ENCODE measurements at places on chromosomes 7 and 10.
A peak's percentile ranks its signal among the peaks of the same experiment; 100 is the strongest.

DNA sequence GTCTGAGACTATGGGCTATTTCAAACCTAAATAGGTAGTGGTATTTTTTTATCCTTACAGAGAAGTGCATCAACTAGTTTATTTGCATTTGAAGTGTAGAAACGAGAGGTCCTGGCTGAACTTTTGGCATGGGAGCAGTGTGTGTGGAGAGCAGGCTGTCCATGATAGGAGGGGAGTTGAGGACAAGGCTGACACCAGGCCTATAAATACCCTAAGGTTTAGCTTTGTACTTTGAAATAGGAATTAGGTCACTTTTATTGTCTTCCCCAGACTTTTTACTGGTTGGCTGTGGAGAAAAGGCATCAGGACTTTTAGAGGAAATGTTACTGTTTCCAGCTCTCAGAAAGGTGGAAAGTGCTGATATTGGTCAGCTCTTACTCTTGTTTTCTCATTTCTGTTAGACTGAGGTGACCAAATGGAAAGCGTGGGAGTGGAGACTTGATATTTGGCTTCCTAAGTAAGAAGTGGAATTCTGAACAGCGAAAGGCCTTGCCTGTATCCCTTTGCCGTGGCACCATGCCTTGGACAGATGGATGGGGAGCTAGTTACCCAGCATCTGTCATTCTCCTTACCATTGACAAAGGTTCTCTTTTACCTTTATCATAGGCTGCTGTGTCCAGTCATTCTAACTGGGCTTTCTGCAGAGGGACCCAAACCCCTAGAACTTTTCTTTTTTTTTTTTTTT lies 46.0 kb downstream of the GBF1 start:
- DNase-seq, result no peak

GRCh38 chr10:127034034-127034633 lies 128.9 kb downstream of the DOCK1 start:
- no peak for DNase-seq

GRCh38 chr7:151432658-151433521 lies 7.1 kb downstream of the CRYGN start:
- no peak for DNase-seq

- DNase-seq, result no peak
These were observed 30.0 kb upstream of the ZNF722 start for GRCh38 chr7:63968629-63969028.

GRCh38 chr10:8050556-8051108 lies 3.9 kb upstream of the GATA3 start:
- no peak for DNase-seq

DNA sequence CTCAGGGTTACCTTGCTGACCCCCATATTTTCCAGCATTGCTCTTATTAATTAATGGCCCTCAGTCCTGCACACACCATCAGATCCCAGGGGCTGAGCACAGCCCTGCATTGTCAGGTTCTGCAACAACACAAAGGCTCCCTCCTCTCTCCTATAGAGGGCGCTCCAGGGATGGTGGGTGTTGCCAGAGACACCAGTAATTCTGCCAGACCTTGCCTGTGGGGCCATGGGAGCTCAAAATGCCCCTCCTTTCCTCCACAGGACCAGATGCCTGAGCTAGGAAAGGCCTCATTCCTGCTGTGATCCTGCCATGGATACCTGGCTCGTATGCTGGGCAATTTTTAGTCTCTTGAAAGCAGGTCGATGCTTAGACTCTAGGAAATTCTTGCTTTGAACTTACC lies 42.8 kb upstream of the PRSS58 start:
- DNase-seq, result no peak

- DNase-seq, result no peak
These were observed 113.5 kb upstream of the SDK1 start for GRCh38 chr7:3187444-3188040.

- DNase-seq, result no peak
These were observed 25.4 kb downstream of the AMZ1 start for GRCh38 chr7:2713370-2713769.

GRCh38 chr7:48170506-48170905 lies 752 bp upstream of the ABCA13 start:
- DNase-seq, result no peak

GRCh38 chr10:97427571-97428179 lies 1.7 kb downstream of the PGAM1 start:
- no peak for DNase-seq

DNA sequence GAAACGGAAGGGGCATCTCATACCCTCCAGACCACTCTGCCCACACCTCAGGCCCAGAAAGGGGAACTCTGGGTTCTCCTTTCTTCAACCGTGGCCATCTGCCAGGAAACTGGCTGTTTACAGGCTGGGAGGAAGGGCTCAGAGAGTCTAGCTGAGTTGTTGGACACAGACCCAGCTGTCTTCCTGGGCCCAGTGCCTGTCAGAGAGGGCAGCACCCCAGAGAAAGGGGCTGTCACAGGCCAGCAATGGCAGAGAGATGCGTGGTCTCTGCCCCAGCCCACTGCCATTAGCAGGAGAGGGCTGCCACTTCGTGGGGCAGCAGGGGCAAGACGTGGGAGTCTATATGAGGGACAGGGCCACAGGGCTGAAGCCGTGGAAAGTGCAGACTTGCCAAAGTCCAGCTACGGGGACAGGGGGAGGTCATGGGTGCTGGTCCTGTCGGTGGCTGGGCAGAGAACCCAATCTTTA lies 11.0 kb downstream of the GRID1 start:
- no peak for DNase-seq

GRCh38 chr10:113825791-113826190 lies 28.1 kb downstream of the DCLRE1A start:
- no peak for DNase-seq

- DNase-seq, result no peak
These were observed 50.9 kb downstream of the RSBN1L start for GRCh38 chr7:77747178-77747577.

- DNase-seq, result no peak
These were observed 224.3 kb downstream of the TWIST1 start for GRCh38 chr7:18893156-18893555.

- DNase-seq, result no peak
These were observed 8.5 kb downstream of the PDZD8 start for GRCh38 chr10:117366741-117367140.

- DNase-seq, result no peak
These were observed 190.9 kb upstream of the LYZL2 start for GRCh38 chr10:30820261-30820991.

- DNase-seq, result no peak
These were observed 49.0 kb downstream of the PIK3CG start for GRCh38 chr7:106914018-106914607.

- no peak for DNase-seq
These were observed 212.6 kb upstream of the HABP2 start for GRCh38 chr10:113340282-113340681.

DNA sequence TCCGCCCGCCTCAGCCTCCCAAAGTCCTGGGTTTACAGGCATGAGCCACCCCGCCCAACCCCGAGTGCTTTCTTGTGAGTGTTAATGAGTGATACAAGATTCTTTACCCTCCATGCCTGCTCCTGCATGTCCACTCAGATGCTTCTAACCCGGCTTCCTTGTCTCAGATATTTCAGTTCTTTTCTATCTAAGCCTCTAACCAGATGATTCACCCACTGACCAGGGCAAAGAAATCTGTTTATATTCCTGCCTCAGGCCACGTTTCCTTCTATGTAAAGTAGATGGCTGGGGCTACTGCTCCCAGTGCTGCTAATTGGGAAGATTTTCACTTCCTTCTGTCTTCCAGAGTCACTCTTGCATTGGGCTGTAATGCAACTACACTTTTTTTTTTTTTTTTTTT lies 395.1 kb upstream of the ANKRD30A start:
- DNase-seq, result no peak

- DNase-seq, result no peak
These were observed 283.5 kb upstream of the PPP2R2D start for GRCh38 chr10:131617113-131617858.

- DNase-seq, result no peak
These were observed 146.6 kb downstream of the LCOR start for GRCh38 chr10:96978621-96979154.

- peak; percentile 73 for DNase-seq
These were observed 538 bp downstream of the AHCYL2 start for GRCh38 chr7:129225206-129225930.

DNA sequence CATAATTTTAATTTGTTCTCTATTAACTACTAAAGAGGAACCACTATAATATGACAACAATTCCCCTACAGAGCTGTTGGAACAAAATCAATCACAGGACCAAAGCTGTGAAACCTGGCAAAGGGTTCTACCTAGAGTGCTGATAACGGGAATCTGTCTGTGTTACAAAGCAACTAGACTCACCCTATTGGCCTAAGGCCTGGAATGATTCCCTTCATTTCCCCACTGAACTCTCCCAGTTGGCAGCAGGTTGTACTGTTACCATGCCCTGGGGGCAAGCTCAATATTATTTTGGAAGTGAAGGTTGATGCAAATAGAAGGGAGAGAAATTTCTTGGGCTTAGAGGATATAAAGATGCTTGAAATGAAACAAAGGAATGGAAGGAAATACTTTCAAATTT lies 81.8 kb downstream of the SEMA3A start:
- no peak for DNase-seq

DNA sequence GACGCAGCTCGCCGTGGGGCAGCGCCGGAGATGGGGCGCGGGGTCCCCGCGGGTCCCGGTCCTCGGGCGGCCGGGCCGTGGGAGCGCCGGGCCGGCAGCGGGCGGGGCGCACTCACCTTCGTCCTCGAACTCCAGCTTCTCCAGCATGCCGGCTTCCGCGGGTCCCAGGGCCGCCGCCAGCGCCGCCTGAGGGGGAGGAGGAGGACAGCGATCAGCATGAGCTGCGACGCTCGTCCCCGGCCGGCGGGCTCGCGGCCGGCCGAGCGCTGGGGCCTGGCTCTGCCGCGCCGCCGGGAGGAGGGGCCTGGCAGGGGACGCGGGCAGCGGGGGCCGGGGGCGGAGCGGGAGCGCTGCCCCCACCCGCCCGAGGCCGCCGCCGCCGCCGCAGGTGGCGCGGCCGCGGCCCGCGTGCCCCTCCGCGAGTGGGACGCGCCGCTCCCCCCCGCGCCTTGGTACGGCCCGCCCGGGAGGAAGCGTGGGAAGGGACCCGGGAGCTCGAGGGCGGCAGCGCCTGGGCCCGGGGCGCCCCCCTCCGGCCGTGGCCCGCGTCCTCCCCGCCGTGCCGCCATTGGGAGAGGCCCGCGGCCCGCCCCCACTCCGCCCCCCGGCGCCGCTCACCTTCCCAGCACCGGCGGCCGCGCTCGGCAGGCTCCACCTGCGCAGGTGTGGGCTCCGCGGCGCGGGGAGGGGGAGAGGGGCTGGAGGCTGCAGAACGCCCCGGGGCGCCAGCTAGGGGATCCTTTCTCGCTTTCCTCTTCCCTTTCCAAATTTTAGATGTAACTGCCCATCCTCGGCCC lies 112.5 kb upstream of the RHEB start:
- peak; percentile 73 for DNase-seq

GRCh38 chr10:92967641-92968040 lies 93.0 kb upstream of the CYP26C1 start:
- DNase-seq, result no peak

- DNase-seq, result no peak
These were observed 28.1 kb upstream of the EZH2 start for GRCh38 chr7:148912151-148912550.

DNA sequence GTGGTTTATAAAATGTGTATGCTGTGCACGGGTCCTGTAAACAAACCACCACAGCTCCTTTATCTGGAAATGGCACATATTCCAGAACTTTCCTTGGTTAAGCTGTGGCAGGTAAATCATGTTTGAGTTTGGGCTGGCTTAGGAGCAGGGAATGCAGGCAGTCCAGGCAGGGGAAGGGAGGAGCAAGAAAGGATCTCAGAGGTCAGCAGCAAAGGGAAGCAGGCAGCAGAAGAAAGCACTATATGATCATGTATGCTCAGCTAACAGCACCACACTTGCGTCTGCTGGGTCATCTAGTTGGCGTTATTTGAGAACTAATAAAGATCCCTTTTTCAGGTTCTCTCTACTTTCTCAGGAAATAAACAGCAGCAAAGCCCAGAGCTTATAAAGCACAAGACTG lies 7.8 kb downstream of the ICA1 start:
- no peak for DNase-seq

- no peak for DNase-seq
These were observed 2.7 kb downstream of the CDK13 start for GRCh38 chr7:39952803-39953202.

- no peak for DNase-seq
These were observed 237.2 kb downstream of the TCF7L2 start for GRCh38 chr10:113187063-113187777.

- DNase-seq, result peak; percentile 12
These were observed 587 bp upstream of the GRK5 start for GRCh38 chr10:119206603-119207365.

- DNase-seq, result no peak
These were observed 123.2 kb downstream of the AVL9 start for GRCh38 chr7:32618470-32618869.

- no peak for DNase-seq
These were observed 336.6 kb upstream of the MKI67 start for GRCh38 chr10:128462844-128463243.

- no peak for DNase-seq
These were observed 23.4 kb downstream of the FAM107B start for GRCh38 chr10:14751014-14751896.

GRCh38 chr7:135859538-135859937 lies 110.9 kb upstream of the FAM180A start:
- DNase-seq, result no peak

DNA sequence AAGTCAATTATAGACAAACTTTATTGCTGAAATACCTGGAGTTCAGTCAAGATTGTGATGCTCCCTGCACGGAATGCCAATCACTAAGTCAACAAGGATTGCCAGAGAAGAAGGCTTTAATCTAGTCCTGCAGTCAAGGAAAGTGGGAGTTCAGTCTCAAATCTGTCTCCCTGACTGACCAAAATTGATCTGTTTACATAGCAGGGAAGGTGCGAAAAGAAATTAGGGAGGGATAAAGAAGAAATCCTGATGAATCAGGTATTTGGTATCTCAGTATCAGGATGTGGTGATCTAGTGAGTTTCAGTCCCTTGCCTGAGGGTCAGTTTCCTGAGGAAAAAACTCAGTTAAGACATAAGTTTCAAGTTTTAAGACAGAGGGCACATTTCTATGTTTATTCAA lies 2.1 kb upstream of the AKR1D1 start:
- DNase-seq, result no peak

GRCh38 chr10:49484486-49485235 lies 54.3 kb downstream of the ERCC6 start:
- no peak for DNase-seq

DNA sequence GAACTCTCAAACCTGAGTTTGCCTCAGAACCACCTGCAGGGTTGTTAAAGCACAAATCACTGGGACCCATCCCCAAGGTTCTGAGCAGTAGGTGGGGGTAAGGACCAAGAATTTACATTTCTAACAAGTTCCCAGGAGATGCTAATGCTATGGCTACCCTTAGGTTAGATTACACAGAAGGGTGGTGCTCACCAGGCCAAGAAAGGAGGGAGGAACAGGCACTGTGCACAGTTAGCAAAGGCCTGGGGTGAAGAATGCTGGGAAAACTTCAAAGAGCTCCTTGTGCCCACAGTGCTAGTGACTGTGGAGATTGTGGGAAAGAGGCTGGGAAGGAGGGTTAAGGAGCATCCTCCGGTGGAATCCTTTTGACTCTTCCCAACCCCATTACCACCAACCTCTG lies 8.7 kb upstream of the PRSS2 start:
- DNase-seq, result no peak
